ENCODE measurements at places on chromosomes 7 and 10.

DNA sequence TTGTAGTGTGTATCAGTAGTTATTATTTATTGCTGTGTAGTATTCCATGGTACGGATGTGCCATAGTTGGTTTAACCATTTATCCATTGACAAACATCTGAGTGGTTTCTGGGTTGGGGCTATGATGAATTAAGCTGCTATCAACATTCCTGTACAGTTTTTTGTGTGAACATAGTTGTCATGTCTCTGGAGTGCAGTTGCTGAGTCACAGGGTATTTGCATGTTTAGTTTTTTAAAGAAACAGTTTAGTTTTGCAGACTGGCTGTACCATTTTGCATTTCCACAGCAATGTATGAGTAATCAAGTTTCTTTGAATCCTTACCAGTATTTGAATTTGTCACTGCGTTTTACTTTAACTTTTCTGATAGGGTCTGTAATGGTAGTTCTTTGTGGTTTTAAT lies 516.7 kb upstream of the CELF2 start:
- DNase-seq, result no peak

GRCh38 chr7:12951397-12951801 lies 264.0 kb downstream of the ARL4A start:
- DNase-seq, result no peak

GRCh38 chr7:118184565-118184940 lies 589 bp downstream of the LSM8 start:
- no peak for DNase-seq

DNA sequence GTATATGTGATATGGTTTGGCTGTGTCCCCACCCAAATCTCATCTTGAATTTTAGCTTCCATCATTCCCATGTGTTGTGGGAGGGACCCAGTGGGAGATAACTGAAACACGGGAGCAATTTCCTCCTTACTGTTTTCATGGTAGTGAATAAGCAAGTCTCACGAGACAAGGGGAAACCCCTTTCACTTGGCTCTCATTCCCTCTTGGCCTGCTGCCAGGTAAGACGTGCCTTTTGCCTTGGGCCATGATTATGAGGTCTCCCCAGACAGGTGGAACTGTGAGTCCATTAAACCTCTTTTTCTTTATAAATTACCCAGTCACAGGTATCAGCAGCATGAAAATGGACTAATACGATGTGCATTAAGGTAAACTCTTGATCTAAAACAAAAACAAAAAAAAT lies 357.1 kb upstream of the AOAH start:
- peak; percentile 21 for DNase-seq
